Midbrain (tissue), 1 donor: ENCODE measurements at places on chromosomes 6 and 20.

- DNase-seq = no peak
Observed at GRCh38 chr6:22668307-22668706, 98.9 kb downstream of the HDGFL1 start.

DNA sequence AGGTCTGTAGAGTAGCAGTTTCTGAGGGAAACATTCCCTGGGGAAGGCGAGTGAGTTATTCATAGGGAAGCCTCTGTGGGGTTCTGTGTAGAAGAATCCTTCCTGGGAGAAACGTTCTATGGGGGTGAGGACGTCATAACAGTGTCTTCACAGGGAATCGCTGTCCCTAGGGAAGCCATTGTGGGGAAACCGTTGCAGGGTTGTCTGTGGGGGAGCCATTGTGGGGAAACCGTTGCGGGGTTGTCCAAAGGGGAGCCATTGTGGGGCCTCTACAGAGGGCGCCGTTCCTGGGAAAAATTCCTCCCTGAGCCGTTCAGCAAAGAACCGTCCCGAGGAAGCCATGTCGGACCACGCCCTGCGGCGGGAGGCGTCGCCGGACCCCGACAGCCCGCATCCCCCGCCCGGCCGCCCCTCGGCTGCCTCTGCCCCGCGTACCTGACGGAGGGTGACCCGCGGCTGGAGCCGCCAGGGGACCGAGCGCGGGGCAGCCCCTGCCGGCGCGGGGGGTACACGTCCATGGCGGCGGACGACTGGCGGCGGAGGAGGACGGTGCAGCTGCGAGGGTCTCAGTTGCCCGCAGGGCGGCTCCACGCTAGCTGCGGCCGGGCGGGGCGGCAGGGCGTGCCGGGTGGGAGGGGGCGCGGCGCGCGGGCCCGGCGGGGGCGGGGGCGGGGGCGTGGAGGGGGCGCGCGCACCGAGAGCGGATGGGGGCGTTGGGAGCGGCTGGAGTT lies at the start of gene DNAAF9:
Gene DNAAF9, minus strand, starts transcription at position 630 of the 731 bp plus-strand sequence. Its CDS starts 112 bp downstream, at position 518.
- DNase-seq = peak; percentile 61

DNA sequence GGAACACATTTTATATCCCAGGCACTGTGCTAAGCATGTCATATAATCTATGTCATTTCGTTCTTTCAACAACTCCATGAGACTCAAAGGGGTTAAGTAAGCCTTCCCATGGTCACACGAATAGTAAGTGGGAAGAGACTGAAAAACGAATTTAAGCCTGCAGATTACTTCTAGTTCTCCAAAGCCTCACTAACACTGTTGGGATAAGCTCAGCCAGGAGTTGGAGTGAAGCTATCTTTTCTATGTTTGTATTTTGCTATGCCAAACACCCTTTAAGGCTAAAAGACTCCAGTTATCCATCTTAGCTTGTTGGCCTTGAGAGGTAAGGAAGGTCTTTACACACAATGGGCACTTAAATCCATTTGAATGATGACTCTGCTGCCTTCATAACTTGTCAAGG lies 148.1 kb upstream of the UST start:
- no peak for DNase-seq

DNA sequence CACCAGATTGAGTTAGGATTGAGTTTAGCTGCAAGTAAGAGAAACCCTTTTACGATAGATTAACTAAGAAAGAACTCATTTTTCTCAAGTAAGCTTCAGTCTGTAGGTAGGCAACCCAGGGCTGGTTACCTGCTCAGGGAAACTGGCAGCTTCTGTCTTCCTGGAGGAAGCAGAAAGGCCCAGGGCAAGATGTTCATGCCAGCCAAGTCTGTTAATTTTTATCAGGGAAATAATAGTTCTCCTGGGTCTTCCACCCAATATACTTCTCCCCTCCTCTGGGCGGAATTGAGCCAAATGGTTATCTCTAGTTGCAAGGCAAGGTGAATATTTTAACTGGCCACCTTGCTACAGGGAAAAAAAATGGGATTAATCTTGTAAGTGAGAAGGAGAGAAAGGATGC lies 98.2 kb downstream of the UTRN start:
- DNase-seq = no peak

- DNase-seq = no peak
Observed at GRCh38 chr6:38271081-38271480, 368.6 kb downstream of the BTBD9 start.

- no peak for DNase-seq
Observed at GRCh38 chr6:36075656-36076055, 48.0 kb downstream of the MAPK14 start.

DNA sequence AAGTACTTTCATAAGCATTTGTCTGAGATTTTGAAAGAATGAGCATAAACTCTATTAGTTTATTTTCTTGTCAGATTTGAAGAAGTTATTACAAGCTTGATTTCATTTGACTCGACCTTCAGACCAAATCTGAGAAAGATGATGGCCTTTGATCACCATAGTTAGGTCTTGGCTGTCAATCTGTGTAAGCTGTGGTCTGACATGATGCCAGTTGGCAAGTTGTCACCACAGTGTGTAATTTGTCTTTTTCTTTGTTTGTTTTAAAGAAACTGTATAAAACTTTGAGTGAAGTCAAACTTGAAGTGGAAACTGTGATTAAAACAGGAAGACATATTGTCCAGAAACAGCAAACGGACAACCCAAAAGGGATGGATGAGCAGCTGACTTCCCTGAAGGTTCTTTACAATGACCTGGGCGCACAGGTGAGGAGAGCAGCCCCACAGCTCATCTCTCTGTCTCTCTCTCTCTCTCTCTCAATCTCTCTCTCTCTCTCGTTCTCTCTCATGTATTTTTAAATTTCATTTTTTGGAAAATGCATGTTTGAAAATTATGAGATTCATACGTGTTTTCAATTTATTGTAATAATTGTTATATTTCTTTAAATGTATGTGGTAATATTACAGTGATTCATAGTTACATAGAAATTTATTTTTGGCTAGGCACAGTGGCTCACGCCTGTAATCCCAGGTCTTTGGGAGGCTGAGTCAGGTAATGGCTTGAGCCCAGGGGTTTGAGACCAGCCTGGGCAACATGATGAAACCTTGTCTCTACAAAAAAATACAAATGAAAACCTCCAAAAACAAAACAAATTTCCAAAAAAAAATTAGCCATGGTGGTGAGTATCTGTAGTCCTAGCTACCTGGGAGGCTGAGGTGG lies 208.1 kb downstream of the UTRN start:
- DNase-seq = no peak

GRCh38 chr6:84282550-84282949 lies 55.1 kb upstream of the CEP162 start:
- DNase-seq = no peak

DNA sequence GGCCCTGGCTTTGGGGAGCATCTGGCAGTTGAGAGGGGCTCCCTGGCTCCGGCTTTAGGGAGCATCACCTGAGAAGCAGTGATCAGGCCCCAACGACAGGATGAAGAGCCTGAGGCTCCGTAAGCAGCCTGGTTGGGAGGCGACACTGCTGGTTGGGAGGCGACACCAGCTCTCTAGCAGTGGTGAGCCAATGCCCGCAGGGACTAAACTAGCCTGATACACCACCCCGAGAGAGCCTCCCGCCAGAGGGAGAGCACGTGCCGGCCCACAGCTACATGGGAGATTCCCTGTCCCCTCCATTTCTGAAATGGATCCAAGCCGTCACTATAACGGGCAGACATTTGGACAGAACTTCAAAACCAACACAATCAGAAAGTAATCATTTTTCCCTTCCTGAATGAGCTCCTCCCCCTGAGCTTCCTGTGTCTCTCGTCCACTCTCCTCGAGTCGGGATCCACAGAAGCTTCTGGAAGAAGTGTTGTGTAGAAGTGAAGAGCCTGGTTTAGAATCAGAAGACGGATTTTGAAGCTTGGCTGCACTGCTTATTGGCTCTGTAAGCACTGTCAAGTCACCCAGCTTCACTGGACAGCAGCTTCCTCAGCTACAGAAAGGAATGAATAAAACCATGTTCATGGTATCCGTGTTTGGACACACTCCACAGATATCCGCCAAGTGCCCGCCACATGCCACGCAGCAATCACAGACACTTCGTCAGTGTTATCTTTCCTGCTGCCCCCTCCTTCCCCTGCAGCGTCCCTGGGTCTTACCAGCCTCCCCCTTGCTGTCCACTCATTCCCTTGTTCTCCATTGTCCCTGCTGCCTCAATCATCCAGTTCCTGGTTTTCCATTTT lies 199.6 kb downstream of the TTLL2 start:
- DNase-seq = no peak

- peak; percentile 91 for DNase-seq
Observed at GRCh38 chr6:24402697-24403500, at the start of gene MRS2. TSS of gene MRS2 (plus strand) at chr6:24402936. CDS start at chr6:24403047, 111 bp downstream.

DNA sequence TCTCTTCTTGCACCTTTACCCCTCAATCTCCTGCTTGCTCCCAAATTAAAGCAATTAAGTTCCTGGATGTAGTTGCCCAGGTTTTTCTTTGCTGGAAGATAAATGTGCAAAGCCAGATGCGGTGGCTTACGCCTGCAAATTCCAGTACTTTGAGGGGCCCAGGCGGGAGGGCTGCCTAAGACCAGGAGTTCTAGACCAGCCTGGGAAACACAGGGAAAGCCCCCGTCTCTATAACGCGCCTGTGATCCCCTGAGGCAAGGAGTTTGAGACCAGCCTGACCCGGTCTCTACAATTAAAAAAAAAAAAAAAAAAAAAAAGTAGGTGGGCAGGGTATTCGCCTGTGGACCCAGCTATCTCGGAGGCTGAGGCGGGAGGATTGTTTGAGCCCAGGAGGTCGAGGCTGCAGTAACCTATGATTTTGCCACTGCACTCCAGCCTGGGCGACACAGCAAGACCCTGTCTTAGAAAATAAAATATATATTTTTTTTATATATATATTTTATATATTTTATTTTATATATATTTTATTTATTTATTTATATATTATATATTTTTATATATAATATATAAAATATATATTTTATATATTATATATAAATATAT lies 461 bp upstream of the DCDC2 start:
- no peak for DNase-seq

GRCh38 chr20:19275630-19276071 lies 63.2 kb downstream of the SLC24A3 start:
- DNase-seq = peak; percentile 63

DNA sequence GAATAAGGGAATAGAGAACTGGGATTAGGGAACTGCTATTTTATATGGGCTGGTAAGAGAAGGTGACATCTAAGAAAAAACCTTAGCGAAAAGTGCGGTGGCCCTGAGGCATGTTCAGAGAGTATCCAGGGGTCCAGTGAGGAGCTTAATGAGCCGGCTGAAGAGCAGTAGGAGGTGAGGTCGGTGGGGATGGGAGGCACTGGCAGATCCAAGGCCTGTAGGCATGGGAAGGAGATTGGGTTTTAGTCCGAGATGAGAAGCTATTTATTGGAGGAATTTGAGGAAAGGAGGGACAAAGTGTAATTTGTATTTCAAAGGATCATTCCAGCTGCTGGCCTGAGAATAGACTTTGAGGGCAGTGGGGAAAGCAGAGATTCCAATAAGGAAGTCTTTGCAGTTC lies 123.8 kb downstream of the QKI start:
- no peak for DNase-seq

DNA sequence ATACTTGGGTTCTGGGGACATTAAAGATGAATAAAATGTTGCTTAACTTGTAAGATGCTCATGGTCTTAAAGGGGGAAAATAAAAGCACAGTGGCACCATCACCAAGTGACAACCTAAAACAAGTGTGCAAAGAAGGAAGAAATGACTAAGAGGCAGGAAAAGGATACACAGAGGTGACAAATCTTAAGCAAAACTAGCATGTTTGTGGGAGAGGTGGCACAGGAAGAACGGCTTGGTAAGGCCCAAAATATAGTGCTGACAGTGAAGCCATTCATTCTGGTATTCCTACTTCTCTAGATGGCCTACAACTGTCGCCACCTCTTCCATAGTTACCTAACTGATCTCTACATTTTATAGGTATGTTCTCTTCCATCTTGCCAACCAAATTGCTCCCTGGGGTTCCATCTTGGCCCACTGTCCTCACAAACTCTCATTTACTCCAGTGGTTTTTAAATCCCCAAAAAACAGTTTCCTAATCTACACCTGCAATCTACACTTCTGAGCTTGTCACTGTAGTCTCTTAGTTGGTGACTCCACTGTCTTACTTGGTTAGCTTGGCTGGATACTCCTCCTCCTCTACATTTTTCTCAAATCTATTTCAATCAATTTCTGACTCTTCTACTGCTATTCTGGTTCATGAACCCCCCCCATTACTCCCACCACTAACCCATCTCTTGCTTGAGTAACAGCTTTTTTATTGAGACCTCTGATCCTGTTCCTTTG lies 33.5 kb downstream of the FAM8A1 start:
- DNase-seq = no peak

GRCh38 chr6:125791820-125792165 lies 1.0 kb downstream of the NCOA7 start:
- DNase-seq = no peak

- DNase-seq = no peak
Observed at GRCh38 chr6:156984178-156984738, 207.1 kb downstream of the ARID1B start.

DNA sequence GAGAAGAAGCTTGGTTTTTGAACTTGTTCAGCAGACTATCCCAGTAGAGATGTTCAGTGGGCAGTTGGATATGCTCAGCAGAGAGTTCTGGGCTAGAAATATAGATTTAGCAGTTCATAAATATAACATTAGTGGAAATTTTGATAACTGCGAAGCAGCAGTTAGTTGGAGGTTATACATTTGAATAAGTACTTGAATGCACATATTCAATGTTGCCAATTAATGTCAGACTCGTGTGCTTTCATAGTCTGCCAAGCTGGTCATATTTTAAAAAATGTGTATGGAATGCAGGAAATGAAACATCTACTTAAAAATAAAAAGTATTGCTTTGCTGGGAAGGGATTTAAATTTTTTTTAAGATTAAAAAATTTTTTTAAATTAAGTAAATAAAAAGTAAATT lies 92.5 kb upstream of the E2F3 start:
- DNase-seq = no peak

DNA sequence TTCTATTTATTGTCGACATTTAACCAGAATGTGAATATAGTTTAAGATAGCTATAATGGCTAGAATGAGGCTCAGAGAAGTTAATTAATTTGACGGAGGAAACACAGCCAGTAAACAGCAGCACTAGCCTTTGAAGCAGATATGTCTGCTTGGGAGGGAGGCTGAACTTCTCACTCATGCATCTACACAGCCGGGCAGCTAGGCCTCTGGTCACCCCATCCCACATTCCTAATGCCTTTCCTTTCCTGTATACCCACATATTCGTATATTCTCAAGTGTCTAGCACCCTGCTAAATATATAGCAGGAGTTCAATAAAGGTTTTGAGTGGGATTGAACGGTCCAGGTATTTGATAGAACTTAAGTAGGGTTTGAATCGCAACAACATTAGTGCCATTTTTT lies 230.4 kb upstream of the PDE10A start:
- no peak for DNase-seq
